ENCODE measurements at places on chromosomes 2 and 18. TPM values are rescaled to one million over a fixed set of nuclear protein-coding genes. Genes with fewer than 3 reads are reported as not detected.

GPR155 gene
- total RNA-seq: 2.6 TPM

RFTN2 gene
- total RNA-seq: 2.3 TPM

ERCC3 gene
- 178 TPM for total RNA-seq

DNA sequence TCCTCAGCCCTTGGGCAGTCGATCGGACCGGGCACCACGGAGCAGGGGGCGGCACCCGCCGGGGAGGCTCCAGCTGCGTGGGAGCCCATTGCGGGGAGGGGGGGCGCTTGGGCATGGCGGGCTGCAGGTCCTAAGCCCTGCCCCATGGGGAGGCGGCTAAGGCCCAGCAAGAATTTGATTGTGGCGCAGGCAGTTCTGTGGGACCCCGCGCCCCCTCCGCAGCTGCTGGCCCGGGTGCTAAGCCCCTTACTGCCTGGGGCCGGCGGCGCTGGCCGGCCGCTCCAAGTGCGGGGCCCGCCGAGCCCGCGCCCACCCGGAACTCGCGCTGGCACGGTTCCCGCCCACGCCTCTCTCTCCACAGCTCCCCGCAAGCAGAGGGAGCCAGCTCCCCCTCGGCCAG is 18.4 kb downstream of the ZSCAN30 start:
- H3K27me3 ChIP-seq: no peaks in the 10 kb centered on the region
- peak; percentile 79 for DNase-seq
- no peak overlapping the region for H3K27ac ChIP-seq
- H3K36me3 ChIP-seq: no peaks in the 10 kb centered on the region
- H3K4me1 ChIP-seq: peaks cover 6% of the 10 kb centered on the region

DNA sequence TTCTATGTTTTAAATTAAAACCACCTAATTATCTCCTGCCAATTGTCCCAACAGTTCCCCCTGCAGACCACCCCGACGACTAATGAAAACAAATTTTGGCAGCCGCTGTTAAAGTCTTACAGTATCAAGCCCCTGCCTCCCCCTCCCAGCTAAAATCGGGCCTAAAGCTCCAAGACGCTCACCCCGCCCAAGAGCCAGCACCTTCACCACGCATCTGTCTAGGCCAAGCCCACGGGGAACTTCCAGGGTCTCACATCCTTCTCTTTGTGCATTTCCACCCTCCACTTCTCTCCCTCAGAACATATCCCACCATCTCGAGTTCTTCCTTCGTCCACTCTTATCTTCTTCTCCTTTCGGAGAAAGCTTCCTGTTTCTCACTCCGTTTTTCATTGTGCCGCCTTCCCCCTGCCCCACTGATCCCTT is 445 bp downstream of the PRPF40A start:
- no peak for DNase-seq
- peaks cover 4% of the 10 kb centered on the region for H3K36me3 ChIP-seq
- peaks cover 31% of the 10 kb centered on the region for H3K4me1 ChIP-seq
- H3K27ac ChIP-seq: peak overlapping the region; percentile 98
- H3K27me3 ChIP-seq: no peaks in the 10 kb centered on the region
